ENCODE measurements at places on chromosomes 13 and 19.

GRCh38 chr19:5943045-5943444 is 29.0 kb downstream of the CAPS start:
- no peak for DNase-seq

- DNase-seq: no peak
These were observed 200.1 kb downstream of the MZT1 start for GRCh38 chr13:72527333-72527732.

DNA sequence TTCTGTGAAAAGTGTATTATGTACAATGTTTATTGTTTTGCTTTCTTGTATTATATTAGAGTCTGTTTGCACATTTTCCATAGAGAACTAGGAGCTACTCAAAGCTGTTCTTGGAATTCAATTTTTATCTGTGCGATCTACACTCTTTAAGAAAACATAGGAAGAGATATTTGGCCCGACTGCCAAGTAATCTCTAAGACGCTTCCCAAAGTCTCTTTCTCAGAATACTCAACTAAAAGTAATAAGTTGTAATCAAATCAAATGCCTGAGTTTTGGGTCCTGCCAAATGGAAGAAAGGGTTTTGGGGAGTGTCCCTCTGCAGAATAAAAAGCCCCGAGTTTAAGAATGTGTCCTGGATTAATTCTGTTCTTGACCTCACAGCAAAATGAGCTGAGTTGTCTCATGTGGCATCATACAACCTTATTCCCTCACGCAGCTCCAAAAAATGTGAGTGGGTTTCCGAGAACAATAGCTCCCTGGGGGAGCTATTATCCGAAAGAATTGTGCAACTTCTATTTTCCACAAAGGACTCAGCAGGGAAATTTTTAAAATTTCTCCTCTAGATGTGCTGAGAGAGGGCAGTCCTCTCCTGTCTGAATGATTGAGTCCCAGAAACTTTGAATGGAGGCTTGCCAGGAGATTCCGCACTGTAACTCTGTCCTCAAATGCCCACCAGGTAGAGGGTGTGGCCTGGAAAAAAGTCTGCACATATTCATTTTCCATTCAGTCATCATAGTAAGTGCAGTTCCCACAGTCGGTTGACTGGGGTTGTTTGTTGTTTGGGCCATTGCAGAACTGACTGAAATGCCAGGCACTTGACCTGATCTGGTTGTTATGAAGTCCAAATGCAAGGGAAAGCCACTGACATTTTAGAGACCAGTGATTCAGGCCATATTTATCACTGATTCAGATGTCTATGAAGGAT is 280.0 kb upstream of the SOX21 start:
- no peak for DNase-seq

GRCh38 chr13:66407128-66407527 is 823.0 kb downstream of the PCDH9 start:
- no peak for DNase-seq

DNA sequence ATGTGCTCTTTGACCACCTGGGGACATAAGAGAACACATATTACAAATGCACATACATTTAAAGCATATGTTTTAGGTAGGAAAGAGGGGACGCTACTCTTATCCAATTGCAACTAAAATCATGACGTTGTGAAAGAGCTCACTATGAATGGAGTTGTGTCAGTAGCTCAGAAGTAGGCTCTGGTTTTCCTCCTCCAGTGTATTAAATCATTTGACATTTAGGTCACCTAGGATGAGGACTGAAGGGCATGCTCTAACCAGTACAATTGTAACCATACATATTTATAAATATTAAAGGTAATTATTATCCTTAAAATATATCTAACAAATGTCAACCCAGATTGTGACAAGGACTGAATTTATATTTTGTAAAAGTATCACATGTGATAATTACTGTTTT is 389.0 kb downstream of the KLF12 start:
- no peak for DNase-seq

GRCh38 chr13:93771227-93771626 is 544.6 kb downstream of the GPC6 start:
- DNase-seq: no peak

DNA sequence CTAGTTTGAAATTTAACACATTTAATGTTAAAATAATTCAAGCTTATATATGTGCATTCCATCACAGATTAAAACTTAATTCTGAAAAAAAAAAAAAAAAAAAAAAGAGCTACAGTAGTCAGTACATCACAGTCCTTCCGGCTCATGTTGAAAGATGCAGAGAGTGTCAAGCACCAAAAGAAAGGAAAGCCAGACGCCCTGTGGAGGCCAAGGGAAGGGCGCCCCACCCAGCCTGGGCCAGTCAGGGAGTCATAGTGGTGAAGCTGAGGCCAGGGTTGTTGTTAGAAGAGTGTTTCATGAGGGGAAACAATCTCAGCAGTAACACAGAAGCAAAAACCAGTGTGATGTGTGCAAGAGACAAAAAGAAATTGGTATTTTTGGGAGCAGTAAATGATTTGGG is 375.3 kb downstream of the MTUS2 start:
- no peak for DNase-seq

DNA sequence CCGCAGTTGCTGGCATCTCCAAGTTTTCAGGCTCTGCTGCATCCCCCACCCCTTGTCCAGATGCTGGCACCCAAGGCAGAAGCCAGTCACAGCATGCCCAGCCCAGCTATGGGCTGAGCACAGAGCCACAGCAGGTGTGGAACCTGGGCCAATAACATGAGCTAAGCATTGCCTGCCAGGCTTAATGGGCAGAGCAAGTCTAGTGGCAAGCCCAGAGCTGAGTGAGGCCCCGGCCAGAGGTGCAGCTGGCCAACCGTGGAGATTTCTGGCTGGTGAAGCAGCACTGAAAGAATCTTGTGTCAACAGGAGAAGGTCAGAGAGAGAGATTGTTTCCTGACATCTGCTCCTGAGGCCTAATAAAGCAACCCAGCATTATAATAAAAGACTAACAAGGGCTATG is 111.0 kb downstream of the B3GLCT start:
- DNase-seq: no peak

- no peak for DNase-seq
These were observed 141.7 kb downstream of the EFNB2 start for GRCh38 chr13:106393776-106394175.

GRCh38 chr13:52849291-52850071 is 1.0 kb upstream of the PCDH8 start:
- no peak for DNase-seq
